ENCODE measurements at places on chromosomes 12 and 14.
A peak's percentile ranks its signal among the peaks of the same experiment; 100 is the strongest.

GRCh38 chr12:14937689-14938088, 648 bp downstream of the ERP27 start:
- no peaks in the 10 kb centered on the region for H3K4me1 ChIP-seq
- no peak overlapping the region for H3K4me3 ChIP-seq
- H3K36me3 ChIP-seq = no peaks in the 10 kb centered on the region
- H3K27ac ChIP-seq = no peak overlapping the region

- H3K36me3 ChIP-seq = peaks cover 27% of the 10 kb centered on the region
- no peak overlapping the region for H3K27ac ChIP-seq
- H3K27me3 ChIP-seq = no peaks in the 10 kb centered on the region
- H3K4me3 ChIP-seq = no peak overlapping the region
Observed at GRCh38 chr12:76391461-76391860, 43.2 kb upstream of the BBS10 start.

DNA sequence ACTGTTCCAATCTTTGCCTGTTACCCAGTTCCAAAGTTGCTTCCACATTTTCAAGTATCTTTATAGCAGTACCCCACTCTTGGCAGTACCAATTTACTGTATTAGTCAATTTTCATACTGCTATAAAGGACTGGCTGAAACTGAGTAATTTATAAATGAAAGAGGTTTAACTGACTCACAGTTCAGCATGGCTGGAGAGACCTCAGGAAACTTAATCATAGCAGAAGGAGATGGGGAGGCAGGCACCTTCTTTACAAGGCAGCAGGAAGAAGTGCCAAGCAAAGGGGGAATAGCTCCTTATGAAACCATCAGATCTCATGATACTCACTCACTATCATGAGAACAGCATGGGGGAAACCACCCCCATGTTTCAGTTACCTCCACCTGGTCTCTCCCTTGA, 215.0 kb downstream of the SNAPC1 start:
- H3K27ac ChIP-seq = no peak overlapping the region
- no peak for DNase-seq
- H3K4me3 ChIP-seq = no peak overlapping the region
- H3K4me1 ChIP-seq = no peaks in the 10 kb centered on the region

GRCh38 chr12:67925552-67925951, 63.7 kb upstream of the IFNG-AS1 start:
- no peak for DNase-seq
- no peak overlapping the region for H3K4me3 ChIP-seq
- no peaks in the 10 kb centered on the region for H3K27me3 ChIP-seq
- no peaks in the 10 kb centered on the region for H3K36me3 ChIP-seq

- H3K36me3 ChIP-seq = no peaks in the 10 kb centered on the region
- H3K27ac ChIP-seq = no peak overlapping the region
- H3K4me1 ChIP-seq = no peaks in the 10 kb centered on the region
- DNase-seq = no peak
Observed at GRCh38 chr14:86739761-86740160, 1209.8 kb downstream of the FLRT2 start.

DNA sequence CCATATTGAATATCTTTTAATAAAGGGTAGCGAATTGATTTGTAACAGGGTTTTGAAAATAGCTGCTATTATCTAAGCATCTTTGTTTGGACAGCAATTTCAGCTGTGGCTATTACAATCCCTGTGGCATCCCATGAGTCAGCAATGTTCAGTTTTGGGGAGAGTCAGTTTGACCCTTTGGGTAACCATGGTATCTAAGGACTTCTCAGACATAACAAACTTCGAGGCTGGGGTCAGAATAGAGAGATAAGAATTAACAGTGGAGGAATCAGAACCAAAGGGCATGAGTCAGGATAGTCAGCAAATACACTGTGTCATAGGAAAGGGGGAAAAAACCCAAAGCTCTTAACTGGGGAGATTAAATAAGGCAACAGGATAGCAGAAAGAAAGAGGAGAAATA, 11.7 kb upstream of the PTHLH start:
- no peaks in the 10 kb centered on the region for H3K27me3 ChIP-seq
- no peak overlapping the region for H3K4me3 ChIP-seq
- H3K36me3 ChIP-seq = no peaks in the 10 kb centered on the region
- DNase-seq = peak; percentile 91

- H3K4me1 ChIP-seq = peaks cover 14% of the 10 kb centered on the region
- no peaks in the 10 kb centered on the region for H3K36me3 ChIP-seq
Observed at GRCh38 chr14:91419044-91419397, 1.4 kb upstream of the CCDC88C start.

GRCh38 chr12:131635491-131636122, 75.3 kb upstream of the SFSWAP start:
- no peaks in the 10 kb centered on the region for H3K4me1 ChIP-seq
- no peak overlapping the region for H3K4me3 ChIP-seq
- no peak overlapping the region for H3K27ac ChIP-seq
- H3K36me3 ChIP-seq = no peaks in the 10 kb centered on the region

- H3K27ac ChIP-seq = no peak overlapping the region
- peaks cover 5% of the 10 kb centered on the region for H3K36me3 ChIP-seq
- no peak overlapping the region for H3K4me3 ChIP-seq
- no peaks in the 10 kb centered on the region for H3K4me1 ChIP-seq
- no peak for DNase-seq
- H3K27me3 ChIP-seq = no peaks in the 10 kb centered on the region
Observed at GRCh38 chr12:42421844-42422779, 96.1 kb downstream of the PPHLN1 start.

- H3K36me3 ChIP-seq = no peaks in the 10 kb centered on the region
- H3K27me3 ChIP-seq = no peaks in the 10 kb centered on the region
- H3K4me1 ChIP-seq = peaks cover 34% of the 10 kb centered on the region
- DNase-seq = peak; percentile 67
- peak overlapping the region; percentile 93 for H3K27ac ChIP-seq
Observed at GRCh38 chr14:46404865-46405811, 246.4 kb downstream of the RPL10L start.

- no peak for DNase-seq
- no peak overlapping the region for H3K4me3 ChIP-seq
- no peaks in the 10 kb centered on the region for H3K27me3 ChIP-seq
Observed at GRCh38 chr12:131499160-131499863, 211.6 kb upstream of the SFSWAP start.

DNA sequence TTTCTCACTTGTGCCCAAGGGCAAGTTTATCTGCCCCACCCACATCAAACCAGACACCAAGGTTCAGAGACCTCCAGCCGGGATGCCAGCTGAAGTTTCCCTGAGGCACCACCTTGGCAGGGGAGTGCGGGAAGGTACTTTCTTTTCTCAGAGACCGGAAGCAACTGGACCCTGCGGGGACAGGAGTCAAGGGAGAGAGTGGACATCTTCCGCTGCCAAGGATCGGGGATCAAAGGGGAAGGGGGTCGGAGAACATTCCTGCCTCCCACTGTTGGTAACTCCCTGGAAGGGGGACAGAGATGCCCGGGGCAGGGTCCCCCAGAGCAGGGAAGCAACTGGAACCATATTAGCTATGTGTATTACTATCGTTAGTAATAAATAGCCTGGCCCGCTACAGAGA, 161.8 kb downstream of the DICER1 start:
- H3K4me3 ChIP-seq = no peak overlapping the region
- no peak for DNase-seq
- no peaks in the 10 kb centered on the region for H3K4me1 ChIP-seq
- no peaks in the 10 kb centered on the region for H3K36me3 ChIP-seq
- H3K27me3 ChIP-seq = no peaks in the 10 kb centered on the region
- H3K27ac ChIP-seq = no peak overlapping the region

Data from SJCRH30 (cell line).